Retinal pigment epithelial cell (primary cell): ENCODE measurements at places on chromosomes 16 and 17.

DNA sequence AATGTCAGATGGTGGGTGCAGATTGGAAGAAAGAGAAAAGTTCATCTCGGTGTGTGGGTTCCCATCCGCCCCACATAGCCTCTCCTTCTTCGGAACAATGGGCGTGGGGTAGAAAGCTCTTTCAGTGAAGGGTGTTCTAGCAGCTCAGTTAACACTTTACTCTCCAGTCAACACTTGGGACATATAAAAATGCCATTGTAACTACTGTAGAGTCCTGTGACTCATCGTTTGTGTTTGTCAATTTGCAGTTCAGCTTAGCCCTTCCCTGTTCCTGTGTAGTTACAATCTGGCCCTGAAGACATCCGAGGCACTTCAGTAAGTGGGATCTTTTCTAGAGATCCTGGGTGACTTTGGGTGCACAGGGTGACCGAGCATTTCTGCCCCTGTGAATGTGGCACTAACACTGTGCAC is 11.5 kb upstream of the CLEC18C start:
- peak; percentile 18 for DNase-seq

DNA sequence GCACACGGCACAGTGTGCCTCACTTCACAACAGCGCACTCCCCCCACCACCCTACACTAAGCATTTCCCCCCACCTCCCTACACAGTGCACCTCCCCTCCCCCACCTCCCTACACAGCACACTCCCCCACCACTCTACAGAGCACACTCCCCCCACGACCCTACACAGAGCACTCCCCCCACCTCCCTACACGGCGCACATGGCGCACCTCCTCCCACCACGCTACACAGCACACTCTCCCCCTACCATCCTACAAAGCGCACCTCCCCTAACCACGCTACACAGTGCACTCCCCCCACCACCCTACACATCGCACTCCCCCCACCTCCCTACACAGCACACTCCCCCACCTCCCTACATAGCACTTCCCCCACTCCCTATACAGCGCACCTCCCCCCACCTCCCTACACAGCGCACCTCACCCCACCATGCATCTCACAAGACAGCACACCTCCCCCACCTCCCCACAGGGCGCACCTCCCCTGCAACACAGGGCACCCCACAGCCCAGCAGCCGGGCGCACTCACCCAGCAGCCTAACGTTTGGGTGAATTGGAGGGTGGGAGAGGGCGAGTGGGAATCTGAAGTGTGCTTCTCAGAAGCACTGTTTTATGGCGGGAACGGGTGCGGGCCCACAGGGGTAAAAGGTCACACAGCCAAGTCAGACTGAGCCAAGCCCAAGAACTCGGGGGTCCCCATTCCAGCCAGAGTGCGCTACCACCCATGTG is 10.3 kb downstream of the KNOP1 start:
- no peak for DNase-seq

DNA sequence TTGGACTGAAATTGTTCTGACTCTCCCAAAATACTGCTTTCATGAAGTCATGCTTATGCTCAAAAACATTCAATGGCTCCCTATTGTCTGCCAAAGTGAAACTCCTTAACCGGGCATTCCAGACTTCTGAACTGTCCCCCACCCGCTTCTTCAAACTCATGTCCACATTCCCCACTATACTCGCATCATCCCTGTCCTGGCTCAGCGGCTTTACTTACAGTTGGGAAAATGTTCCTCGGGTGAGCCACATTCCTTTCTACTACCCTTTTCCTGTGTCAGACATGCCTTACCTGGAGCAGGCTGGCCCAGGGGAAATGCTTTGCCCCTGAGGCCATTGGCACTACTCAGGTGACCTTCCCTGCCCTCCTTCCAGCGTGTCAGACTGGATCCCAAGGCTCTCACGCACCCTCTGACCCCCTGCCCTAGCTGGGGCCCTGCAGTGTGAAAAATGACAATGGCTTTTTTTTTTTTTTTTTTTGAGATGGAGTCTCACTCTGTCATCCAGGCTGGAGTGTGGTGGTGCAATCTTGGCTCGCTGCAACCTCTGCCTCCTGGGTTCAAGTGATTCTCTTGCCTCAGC is 5.3 kb downstream of the CYGB start:
- no peak for DNase-seq

DNA sequence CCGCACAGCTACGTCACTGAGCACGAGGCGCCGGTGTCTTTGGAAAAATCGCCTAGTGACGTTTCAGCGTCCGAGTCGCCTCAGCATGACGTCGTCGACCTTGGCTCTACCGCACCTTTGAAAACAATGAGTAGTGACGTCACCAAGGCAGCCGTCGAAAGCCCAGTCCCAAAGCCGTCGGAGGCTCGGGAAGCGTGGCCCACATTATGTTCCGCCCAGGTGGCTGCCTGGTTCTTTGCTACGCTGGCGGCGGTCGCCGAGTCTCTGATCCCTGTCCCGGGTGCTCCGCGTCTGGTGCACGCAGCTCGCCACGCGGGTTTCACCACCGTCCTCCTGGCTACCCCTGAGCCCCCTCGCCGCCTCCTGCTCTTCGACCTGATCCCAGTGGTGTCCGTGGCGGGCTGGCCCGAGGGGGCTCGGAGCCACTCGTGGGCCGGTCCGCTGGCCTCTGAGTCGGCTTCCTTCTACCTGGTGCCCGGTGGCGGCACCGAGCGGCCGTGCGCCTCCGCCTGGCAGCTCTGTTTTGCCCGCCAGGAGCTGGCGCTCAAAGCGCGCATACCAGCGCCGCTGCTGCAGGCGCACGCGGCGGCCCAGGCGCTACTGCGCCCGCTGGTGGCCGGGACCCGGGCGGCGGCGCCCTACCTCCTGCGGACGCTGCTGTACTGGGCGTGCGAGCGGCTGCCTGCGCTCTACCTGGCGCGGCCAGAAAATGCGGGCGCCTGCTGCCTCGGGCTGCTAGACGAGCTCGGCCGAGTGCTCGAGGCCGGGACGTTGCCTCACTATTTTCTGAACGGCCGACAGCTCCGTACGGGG is 1.5 kb downstream of the TMEM102 start:
- peak; percentile 65 for DNase-seq

DNA sequence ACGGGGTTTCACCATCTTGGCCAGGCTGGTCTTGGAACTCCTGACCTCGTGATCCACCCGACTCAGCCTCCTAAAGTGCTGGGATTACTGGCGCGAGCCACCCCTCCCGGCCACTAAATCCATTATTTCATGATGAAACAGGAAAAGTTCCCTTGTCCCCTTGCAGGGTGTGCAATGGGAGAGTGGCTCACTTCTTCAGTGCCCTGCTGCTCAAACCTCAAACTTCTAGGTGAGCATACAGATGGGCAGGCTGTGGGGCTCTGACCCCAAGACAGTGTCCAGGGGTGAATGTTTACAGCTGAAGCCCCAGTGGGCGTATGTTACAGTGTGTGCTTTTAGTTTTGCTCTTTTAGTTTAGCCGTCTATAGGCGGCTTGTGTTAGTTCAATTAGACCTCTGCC is 34.7 kb downstream of the GJC1 start:
- DNase-seq = no peak

DNA sequence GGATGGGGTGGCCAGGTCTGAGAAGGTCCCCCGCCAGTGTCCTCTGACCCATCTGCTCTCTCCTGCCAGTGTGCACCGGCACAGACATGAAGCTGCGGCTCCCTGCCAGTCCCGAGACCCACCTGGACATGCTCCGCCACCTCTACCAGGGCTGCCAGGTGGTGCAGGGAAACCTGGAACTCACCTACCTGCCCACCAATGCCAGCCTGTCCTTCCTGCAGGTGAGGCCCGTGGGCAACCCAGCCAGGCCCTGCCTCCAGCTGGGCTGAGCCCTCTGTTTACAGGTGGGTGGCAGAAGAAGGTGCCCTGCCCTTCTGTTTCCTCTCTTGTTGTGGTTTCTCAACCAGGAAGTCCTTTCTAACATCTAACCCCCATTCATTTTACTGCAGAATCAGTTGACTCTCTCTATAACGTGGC is 7.1 kb downstream of the ERBB2 start:
- no peak for DNase-seq

GRCh38 chr16:75073545-75074303 is 42.9 kb downstream of the LDHD start:
- DNase-seq = no peak

- no peak for DNase-seq
These were observed 27.8 kb downstream of the CASKIN2 start for GRCh38 chr17:75487351-75488070.

DNA sequence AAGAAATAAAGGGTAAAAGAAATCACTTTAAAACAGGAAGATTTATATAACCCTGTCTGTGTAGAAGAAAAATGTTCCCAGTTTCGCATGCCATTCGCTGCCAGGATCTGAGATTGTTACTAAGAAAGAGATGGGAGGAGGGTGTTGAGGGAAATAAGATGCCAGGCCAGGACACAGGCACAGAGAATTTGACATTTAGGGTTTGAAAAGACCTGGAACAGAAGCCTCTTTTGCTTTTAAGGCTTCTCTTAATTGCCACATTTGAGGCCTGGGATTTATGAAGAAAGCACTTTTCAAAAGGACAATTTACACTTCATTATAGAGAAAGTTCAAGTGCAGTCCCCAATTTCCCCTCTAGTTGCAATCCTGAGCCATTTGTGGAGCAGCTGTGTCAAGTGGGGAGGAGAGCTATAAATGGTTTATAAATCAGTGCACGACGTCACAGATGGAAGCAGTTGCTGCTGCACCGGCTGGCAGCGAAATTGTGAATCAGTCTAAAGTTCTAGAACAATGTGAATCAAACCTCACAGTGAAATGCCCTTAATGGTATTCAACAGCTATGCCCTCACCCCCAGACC is 26.5 kb upstream of the C16orf87 start:
- peak; percentile 15 for DNase-seq

DNA sequence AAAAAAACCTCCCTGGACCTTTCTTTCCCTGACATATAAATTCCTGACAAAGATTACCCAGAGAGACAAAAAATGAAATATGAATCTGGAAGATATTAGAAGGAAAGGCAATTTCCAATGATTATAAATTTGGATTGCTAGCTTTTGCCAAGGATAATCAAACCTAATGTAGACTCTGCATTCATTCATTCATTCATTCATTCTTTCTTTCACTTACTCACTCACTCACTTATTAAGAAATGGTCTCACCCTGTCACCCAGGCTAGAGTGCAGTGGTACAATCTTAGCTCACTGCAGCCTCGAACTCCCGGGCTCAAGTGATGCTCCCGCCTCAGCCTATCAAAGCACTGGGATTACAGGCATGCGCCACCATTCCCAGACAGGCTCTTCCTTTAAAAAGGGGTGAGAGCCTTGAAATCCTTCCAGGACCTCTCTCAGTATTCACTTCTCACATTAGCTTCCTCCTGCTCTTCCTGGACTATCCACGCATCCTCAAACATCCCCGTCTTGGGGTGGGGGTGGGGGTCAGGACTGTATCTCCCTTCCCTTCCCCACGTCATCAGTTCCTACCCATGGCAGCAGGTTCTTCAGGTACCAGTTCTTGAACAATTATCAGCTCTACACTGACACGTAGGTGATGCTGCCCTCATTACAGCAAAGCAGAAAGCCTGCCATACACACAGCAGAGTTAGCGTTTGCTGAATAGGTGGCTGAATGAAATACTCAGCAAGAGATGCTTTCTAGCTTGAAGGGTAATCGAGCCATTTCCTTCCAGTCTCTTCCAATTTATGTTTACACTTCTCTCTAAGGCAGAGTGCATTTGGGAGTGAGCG is 19.8 kb downstream of the PRPSAP1 start:
- DNase-seq = no peak

DNA sequence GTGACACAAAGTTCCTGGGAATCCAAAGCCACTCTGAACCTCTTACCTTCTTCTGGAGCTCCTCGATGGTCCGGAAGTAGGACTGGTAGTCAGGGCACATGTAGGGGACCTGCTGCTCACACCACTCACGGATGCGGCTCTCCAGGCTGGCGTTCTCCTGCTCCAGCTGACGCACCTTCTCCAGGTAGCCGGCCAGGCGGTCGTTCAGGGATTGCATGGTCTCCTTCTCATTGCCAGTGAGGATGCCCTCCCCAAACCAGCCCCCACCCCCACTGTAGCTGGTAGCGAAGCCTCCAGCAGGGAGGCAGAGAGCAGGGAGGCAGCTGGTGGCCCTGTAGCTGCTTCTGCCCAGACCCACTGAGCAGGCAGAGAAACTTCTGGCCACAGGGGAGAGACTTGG is 370 bp downstream of the KRT35 start:
- no peak for DNase-seq

DNA sequence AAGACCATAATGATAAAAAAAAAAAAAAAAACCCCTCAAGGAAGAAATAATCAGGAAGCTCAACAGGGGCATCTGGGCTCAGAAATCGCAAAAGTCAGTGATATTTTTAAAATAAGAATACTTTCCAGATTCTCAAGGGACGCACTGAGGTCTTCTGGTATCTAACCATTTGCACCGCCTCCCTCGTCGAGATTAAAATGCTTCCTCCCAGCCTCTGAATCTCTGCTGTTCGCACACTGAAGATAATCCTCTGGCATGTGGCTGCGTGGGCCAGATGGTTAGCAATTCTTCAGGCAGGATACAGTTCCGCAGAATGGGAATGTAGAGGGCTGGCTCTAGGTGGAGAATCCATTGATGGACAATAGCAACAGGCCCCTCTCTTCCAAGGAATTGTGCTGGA is 211.7 kb upstream of the CDH5 start:
- DNase-seq = no peak

- no peak for DNase-seq
These were observed 170.0 kb downstream of the C16orf78 start for GRCh38 chr16:49543631-49543946.

GRCh38 chr17:72397687-72398086 is 276.9 kb downstream of the SOX9 start:
- no peak for DNase-seq
